ENCODE measurements at places on chromosomes 7 and 10.

- DNase-seq = no peak
Measured at GRCh38 chr7:132966754-132967469, 115.0 kb downstream of the CHCHD3 start.

- no peak for DNase-seq
Measured at GRCh38 chr7:96400001-96400400, 78.1 kb upstream of the SLC25A13 start.

GRCh38 chr7:105567821-105568220 is 13.5 kb downstream of the EFCAB10 start:
- no peak for DNase-seq

DNA sequence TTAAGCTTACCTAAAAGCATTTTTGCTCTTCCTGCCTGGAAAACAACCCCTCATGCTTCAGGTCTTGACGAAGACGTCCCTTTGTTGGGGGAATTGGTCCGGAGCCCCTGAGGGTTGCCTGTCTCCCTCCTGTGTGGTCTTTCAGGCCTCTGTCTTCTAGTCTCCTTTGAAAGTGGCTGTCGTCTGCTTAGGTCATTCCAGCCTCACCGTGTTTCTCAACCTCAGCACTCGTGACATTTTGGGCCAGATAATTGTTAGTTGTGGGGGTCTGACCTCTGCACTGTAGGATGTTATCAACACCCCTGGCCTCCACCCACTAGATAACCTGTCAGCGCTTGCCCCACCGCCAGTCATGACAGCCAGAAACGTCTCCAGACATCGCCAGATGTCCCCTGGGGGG is 219.1 kb downstream of the TCF7L2 start:
- DNase-seq = no peak

DNA sequence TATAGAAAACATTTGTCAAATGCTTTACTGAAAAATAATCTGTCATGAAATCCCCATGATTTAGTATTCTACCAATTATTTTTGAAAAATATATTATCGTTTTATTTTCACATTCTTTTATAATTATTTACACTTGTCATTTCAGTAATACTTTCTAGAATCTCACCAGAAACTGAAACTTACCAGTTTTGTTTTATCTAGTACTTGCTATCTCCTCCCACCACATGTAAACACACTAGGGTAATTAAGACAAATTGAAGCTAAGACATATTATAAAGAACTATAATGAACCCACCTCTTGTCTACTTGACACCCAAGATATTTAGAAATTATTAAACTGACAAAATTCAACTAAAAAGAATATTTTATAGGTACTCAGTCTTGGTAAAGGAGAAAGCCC is 51.5 kb upstream of the GRM3 start:
- no peak for DNase-seq

GRCh38 chr10:60604342-60604741 is 173.9 kb upstream of the CDK1 start:
- DNase-seq = no peak

DNA sequence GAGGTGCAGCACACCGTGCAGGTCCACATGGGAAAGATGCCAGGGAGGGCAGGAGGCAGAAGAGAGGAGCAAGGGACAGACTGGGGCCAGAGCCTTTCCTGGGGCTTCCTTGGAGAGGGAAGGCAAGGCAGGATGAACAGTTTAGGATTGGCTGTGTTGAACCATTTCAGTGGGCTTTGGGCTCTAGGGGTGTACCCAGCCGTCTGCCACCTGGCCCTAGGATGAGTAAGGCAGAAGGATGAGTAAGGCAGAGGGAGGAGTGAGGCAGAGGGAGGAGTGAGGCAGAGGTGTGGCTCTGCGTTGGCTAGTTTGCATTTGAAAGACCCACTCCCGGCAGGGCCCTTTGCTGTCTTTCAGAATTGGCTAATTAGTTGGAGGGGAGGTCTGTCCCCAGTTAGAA is 31.5 kb upstream of the PRF1 start:
- DNase-seq = no peak

DNA sequence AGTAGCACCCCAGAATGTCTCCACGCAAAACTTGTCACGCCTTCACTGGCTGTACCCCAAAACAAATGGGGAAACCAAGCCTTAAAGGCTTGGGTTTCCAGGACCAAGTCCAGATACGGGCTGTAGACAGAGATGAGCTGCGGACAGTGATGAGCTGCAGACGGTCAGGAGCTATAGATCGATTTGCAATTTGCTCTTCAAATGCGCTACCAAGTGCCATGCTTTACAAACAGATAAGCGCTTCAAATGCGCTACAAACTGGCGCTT is 658 bp upstream of the SGCE start:
- DNase-seq = no peak

- DNase-seq = no peak
Measured at GRCh38 chr7:47291461-47292081, 290.3 kb downstream of the TNS3 start.

DNA sequence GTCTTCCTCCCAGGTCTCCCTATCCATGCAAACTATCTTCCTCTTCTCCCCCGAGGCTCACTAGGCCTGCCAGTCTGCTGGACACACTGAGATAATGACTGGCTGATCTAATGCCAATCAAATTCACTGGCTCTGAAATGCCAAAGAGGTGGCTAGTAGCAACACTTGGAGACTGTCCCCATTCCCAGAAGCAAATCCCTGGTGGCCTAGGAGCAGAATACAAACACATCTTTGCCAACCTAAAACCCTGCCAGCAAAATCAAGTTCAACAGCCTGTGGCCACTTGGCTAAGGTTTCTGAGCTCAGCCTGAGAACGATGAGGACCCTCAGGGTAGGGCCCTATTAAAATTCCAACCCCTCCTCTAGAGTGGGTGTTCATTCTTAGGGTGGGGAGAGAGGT is 46.6 kb downstream of the SH3PXD2A start:
- peak; percentile 58 for DNase-seq

- no peak for DNase-seq
Measured at GRCh38 chr10:77392236-77392721, 245.3 kb downstream of the KCNMA1 start.

DNA sequence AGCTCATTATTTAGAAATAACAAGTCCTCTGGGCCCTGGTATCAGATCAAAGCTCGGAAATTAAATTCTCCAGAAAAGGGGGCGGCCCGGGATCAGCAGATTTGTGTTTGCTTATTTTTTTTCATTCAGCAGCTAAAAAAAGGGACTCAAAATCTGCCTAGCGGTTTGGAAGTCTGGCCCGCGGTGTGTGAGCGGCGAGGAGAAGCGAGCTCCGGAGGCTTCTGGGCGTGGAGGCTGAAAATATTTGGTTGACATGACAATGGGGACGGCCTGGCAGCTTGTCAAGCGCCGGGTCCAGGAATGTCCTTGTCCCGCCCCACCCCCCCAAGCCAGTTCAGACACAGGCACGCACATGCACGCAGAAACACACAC is 43.4 kb downstream of the FOXL3 start:
- DNase-seq = no peak

DNA sequence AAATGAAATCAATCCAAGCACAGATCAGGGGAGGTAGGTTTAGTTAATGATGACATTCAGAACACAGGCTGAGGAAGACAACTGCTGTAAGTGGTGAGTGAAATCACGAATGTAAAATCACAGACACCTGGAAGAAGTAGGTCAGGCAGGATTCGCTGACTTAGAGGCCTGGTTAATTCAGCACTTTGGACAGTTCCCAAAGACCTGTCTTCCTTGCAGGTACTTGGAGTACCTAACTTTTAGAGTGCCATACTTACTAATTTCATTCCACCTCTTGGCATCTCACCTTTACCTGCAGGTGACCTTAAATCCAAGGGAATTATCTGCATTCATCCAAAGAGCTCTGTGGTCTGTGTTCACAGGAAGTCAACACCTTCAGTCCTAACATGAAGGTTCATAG is 822.3 kb downstream of the PHTF2 start:
- peak; percentile 10 for DNase-seq

- DNase-seq = no peak
Measured at GRCh38 chr10:26829810-26830515, 30.8 kb downstream of the ABI1 start.

DNA sequence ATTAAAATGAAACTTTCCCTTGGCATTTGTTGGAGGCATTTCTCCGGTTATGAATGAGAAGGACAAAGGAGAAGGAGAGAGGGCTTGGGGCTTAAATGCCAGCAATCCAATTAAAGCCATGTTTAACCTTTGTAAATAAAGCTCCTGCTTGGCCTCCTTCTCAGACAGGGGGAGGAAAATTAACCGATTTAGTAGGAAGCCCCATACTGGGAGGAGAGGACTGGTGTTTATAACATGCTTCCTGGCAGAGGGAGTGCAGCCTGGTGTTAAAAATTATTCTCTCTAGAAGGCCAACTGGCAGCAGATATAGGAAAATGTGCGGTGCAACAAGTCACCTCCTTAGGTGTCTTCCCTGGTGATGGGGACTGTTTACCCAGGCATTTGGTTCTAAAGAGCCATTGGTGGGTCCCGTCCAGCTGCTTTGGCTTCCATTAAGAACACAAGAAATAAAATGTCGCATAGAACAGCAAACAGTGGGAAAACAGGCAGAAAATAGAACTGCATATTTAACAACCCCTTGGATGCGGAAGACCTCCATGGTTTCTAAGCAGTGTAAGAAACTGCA is 846.5 kb downstream of the TYW1 start:
- no peak for DNase-seq

DNA sequence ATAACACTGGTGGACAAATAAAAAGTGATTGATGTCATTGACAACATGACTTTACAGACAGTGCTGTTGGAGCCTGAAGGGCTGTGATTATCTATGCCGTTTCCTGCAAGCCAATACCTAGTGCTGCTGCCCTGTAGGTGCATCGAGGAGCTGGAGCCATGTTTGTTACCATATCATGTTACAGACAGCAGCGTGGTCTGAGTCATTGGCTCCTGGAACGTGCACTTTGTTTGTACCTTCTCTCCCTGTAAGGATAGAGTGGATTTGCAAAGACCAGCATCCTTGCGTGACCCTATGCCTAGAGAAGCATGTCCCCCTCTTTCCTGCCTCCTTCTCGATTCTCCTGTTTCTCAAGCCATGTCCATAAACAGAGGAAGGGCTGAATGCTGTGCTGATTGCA is 597.2 kb downstream of the TYW1 start:
- DNase-seq = no peak
